Effector memory CD8-positive, alpha-beta T cell (primary cell): ENCODE measurements at places on chromosomes 2 and 18.

DNA sequence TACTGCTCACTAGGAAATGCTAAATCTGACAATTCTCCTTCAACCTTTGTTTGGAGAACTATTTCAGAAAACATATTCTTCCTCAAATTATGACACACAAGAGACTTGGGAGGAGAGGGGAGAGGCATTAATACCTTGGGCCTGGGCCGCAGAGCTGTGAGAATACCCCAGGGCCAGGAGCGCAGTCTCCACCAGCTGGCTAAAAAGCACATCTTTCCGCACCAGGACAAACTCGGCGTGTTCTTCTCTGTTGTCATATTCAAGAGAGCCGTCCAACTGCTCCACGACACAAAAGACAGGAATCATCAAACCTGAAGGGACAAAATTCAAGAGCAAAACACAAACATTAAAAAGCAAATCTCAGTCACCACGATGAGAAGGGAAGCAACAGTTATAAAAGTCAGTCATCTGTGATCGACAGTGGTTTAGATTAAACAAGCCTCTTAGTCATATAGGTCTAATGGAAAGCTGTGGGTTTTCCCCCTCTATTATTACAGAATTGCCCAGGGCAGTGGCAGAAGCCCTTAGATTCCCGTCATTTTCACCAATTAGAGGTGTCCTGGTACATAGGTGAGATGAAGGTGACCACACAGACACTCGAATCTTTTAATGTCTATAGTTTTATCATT, 24.4 kb downstream of the SATB2 start:
- no peak for DNase-seq

- DNase-seq, result no peak
These were observed 195.4 kb downstream of the FAM210A start for GRCh38 chr18:13530879-13531387.

DNA sequence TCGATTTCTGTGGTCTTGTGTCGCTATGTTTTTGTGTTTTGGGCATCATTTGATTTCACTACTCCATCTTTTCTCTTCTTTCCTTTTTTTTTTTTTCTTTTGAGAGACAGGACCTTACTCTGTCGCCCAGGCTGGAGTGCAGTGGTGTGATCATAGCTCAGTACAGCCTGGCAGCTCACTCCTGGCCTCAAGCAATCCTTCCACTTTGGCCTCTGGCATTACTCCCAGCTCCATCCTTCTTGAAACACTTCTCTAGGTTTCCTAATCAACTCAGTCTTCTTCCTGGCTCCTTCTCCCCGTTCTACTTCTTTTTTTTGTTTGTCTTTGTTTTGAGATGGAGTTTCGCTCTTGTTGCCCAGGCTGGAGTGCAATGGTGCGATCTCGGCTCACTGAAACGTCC, 26.5 kb downstream of the TCF23 start:
- no peak for DNase-seq

DNA sequence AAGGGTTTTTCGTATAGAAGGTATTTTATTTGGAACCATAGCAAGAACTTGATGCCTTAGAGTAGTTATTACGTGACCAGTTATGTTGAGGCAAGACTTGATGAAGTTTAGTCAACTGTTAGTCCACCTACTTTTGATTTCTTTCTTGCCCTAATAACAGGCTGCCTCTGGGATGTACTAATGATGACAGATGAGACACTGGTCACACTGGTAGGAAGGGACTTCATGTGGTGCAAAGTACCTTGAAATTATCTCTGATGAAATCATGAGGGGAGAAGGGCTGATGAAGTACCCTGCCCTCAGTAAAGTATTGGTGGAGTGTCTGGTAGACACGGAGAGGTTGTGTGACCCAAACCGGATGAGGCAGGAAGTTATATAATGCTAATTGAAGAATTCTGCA, 5.4 kb downstream of the DIS3L2 start:
- DNase-seq, result no peak

DNA sequence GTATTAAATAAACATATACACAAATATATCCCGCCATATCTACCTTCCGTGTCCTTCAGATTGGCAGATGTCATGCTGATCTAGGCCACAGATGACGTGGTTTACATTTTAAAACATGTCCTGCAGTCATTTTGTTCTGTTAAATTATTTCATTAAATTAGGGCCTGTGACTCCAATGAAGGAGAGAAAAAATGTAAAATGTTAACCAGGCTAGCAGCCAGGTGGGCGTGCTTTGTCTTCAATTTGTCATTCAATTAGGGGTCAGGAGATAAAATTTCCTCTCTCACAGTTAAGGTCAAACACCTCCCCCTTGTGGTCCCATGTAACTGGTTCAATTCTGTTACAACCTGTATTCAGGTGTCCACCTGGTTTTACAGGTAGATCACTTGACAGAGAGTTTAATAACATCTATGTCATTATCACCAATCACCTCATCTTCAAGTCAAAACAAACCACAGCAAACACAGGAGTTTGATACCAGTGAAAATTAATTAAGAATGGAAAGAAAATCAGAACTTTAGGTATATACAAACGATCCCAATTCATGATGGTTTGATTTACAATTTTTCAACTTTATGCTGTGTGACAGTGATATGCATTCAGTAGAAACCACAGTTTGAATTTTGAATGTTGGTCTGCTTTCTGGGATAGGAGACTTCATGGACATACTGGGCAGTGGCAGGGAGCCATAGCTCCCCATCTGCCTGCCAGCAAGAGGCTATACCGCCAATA, 339.4 kb downstream of the CMPK2 start:
- no peak for DNase-seq

GRCh38 chr18:64474773-64475172, 325.9 kb upstream of the LINC00305 start:
- no peak for DNase-seq

GRCh38 chr18:50898919-50899318, 20.0 kb downstream of the ME2 start:
- DNase-seq, result no peak

DNA sequence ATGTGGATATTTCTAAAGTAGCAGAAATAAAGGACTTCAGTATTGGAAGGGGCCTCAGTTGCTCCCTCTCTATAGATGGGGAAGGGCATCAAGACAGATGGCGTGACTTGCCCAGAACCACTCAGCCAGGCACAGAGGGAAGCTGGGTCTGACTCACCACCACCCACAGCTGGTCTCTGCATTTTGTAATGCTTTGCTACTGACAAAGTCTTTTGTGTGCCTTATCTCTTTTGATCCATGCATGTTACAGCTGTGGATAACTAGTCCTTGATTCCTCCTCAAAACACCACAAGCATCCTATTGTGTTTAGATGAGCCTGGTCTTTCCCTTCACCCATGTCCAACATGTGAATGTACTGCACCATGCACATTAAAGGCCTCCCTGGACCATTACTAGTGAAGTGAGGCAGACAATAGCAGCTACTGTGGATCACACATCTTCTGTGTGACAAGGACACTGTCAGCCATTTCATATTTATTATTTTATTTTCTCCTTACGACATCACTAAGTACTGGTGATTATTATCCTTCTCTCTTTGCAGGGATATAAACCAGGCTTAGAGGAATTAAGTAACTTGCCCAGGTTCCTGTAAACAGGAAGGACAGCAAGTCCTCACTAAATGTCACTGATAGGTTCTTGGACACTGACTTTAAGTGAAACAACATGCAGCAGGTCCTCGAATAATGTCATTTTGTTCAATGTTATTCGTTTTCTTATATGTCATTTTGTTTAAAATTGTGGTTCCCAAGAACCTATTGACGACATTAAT, 29.6 kb upstream of the IL37 start:
- DNase-seq, result no peak

GRCh38 chr2:128901572-128902391, 583.1 kb upstream of the HS6ST1 start:
- no peak for DNase-seq

- DNase-seq, result no peak
These were observed 137.7 kb downstream of the IRS1 start for GRCh38 chr2:226661789-226662545.

DNA sequence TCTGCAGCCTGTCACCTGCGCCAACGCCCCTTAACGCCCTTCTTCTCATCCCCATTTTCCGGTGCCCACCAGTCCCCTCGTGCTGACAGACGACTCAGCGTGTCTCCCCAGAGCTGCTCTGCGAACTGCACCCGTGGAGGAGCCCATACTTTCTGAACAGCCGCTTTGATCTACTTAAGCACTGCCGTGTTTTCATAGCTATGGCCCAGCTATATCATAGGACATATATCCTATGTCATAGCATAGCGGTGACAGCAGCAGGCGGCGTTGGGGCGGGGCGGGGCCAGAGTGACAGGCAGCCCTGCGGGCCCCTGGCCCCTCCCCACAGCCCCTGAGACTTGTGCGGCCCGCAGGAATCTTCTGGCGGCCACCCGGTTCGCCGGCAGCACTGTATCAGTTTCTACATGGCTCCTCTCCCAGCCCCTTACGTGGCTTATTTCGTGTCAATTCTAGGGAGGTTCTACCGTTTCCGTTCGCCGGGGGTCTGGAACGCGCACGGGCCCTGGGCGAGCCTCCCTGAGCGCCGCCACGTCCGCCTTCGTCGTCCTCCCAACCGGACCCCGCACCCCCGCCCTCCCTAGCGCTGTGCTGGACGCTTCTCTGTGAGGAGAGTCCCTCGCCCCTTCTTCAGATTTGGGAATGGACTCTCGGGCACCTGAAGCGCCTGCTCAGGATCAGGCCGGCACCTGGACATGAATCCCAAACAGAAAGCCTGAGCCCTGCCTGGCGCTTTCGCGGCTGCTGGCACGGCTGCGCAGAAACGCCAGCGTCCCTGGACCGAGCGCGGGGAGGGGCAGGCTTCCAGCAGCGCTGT, 35.4 kb downstream of the PTPN18 start:
- DNase-seq, result peak; percentile 30

DNA sequence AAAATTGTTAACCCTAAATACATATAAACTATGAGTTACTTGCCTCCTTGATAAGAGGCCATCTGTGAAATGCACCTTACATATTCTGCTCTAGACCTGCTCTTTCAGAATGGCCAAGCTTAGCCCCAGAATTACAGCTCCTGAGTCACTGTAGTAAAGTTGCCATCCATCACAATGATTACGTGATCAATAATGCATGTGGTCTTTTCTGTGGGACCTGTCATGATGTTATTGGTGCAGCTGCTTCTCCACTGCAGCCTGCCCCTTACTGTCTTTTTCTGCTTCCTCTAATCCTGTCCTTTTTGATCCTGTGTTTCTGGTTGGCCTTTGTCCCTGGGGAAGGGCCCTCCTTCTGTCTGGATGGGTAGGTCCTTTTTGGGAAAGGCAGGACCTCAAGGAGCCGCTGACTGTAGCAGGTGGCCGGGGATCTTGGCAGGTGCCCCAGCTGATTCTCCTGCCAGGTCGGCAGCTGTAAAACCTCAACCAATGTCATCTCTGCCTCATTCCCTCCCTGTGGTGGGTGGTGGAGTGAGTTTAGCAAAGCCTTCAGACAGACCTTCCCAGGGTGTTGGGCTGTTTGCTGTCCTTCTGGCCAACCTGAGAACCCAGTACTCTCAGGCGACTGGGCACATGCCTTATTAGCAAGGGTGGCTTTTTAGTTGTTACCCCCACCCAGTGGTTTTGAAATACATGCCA, 126.2 kb upstream of the EML6 start:
- no peak for DNase-seq

- DNase-seq, result no peak
These were observed 1.5 kb downstream of the DNAJB2 start for GRCh38 chr2:219280651-219281050.

DNA sequence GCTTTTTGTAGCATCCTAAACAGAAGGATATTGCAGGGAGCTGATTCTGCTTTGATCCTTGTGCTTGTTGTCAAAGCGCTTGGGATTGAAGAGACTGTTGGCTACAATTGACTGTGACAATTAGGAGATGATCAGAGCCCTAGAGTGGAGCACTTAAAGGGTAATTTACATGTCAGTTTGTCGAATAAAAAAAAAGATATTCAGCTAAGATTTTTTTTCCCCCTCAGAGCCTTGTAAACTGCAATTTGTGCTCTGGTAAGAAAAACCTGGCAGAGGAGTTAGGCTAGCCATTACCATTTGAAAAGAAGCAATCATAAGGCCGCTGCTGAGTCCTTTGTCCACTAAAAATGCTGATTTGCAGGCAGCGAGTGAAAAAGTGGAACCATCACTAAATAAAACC, 47.8 kb upstream of the ZEB2 start:
- no peak for DNase-seq

DNA sequence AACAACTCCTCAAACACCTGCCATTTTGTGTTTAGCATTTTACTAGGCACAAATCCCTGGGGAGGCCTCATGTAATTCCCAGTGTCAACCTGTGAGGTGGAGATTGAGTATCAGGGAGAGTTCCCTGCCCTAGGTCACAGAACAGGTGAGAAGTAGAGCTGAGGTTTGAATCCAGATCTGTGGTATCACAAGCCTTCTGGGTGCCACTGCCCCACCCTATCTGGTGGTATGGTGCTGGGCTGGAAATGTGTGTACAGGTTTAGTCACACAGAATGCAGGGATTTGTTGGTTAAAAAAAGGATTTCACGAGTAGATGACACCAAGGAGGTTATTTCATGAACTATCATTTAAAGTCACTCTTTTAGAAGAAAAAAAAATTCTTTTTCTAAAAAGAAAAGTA, 35.7 kb upstream of the PKDCC start:
- DNase-seq, result no peak

GRCh38 chr2:3037196-3038194, 340.1 kb downstream of the EIPR1 start:
- no peak for DNase-seq

- no peak for DNase-seq
These were observed 165.0 kb downstream of the RAD51AP2 start for GRCh38 chr2:17353263-17353662.

DNA sequence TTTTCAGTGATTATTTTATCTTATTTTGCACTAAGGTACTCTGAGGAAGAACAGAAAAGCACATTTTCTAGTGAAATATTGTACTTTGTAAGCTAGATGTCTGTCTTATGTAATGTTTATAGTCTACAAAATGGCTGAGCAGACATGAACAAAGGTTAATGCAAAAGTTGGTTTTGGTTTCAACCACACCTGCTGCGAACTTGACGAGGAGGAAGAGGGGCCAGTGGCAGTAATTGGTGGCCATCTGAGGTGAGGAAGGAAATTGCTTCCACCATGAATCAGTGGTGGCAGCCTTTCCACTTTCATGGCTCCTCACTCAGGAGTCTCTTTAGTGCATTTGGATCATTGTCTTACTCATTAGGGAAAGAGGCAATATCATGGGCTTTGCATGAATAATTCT, 894.2 kb downstream of the CNTNAP5 start:
- DNase-seq, result no peak

DNA sequence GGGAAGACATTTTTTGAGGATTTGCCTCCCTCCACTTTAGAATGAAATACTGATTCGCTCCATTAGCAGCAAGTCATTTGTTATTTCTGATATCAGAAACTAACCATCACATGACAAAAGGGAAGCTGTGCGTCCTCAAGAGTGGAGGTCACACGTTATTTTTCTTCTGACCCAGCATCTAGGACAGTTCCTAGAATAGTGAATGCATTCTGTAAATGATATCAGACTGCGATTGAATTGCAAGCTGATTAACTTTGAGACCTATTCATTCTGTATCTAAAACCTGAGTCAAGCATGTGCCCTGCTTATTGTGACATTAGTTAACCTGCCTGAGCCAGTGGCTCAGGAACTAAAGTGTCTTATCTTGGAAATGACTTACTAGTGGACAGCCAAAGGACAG, 10.1 kb downstream of the DAPL1 start:
- DNase-seq, result no peak

- peak; percentile 35 for DNase-seq
These were observed 13.2 kb downstream of the CNNM4 start for GRCh38 chr2:96773922-96774321.
